ENCODE measurements at places on chromosomes 4 and X.

- no peak for DNase-seq
Observed at GRCh38 chrX:2658585-2659292, 32.4 kb upstream of the CD99 start.

- DNase-seq, result no peak
Observed at GRCh38 chrX:136823175-136823574, 42.4 kb upstream of the ARHGEF6 start.

DNA sequence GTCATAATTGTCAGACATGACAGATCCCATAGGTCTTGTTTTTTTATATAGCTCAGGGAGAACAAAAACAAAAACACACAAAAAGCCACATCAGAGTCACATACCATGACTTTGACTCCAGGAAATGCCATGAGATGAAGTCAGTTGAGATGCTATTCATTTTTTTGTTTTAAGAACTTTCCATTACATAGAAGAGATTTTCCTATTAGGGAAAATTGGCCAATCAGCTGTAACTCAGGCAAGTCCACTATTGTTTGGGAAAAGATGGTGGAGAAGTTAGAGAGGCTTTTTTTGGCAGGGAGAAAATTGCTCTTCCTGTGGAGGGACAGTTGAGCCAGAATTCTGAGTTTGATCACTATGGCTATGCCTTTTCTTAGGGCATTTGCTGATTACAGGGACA, 72.6 kb downstream of the SMARCA5 start:
- DNase-seq, result no peak

GRCh38 chrX:109475174-109475891, 6.6 kb downstream of the GUCY2F start:
- no peak for DNase-seq

DNA sequence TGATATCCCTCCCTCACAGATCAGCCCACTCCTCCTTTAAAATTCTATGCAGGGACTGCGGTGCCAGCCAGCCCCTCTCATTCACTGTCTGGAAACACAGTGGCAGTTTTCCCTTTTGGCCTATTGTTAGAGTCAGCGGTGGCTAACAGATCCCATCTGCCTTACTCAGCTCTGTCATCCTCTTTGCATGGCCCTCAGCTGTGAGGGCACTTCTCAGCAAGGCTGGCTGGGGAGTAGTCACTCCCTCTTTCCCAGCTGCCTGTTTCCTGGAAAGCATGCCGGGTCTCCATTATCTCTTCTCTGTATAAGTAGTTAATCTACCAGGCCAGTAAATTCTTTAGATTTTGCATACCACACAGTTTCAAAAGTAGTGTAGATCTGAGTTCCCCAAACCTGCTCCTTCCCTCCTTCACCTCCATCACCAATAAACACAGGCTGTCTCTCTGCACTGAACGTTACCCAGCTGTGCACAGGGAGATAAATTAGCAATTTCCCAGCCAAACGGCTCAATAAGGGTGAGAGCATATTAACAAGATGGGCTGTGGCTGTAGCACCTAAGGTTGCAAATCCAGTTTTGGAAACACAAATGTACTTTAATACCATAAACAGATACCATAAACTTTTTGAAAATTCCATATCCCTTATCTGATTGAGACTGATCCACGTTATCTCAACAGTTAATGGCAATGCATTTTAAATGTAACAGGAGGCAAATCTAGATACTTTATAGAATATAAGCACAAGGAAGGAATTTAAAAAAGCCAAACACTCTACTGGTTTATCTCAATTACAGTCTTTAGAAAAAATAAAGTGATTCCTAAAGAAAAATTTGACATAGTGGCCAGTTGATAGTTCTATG, 229.3 kb downstream of the ANKRD50 start:
- DNase-seq, result no peak

DNA sequence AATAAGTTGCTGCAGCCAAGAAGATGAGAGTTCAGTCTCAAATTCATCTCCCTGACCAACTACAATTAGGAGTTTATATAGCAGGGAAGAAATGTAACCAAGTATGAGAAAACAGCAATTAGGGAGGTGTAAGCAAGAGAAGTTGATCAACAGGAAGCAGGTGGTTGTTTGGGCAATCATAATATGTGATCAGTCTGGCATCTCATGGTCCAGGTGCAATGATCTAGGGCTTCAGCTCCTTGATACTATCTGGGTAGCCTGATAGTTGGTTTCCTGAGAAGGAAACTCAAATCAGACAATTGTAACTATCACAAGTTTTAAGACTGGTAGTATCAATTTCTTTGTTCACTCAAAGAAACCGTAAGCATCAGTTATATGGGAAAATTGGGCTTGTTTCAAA, 1574.3 kb upstream of the PABPC4L start:
- no peak for DNase-seq

GRCh38 chr4:80611678-80611979, 276.1 kb downstream of the CFAP299 start:
- DNase-seq, result no peak

DNA sequence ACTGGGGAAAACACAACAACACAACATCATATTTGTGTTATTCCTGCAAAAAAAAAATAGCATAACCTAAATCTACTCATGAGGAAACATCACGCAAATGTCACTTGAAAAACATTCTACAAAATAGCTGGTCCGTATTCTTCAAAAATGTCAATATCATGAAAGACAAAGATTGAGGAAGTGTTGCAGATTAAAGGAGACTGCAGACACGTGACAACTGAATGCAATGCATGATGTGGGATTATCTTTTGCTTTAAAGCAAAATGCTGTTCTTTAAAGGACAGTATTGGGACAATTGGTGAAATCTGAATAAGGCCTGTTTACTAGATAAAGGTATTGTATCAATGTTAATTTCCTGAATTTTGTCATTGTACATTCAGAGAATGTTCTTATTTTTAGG, 157.7 kb downstream of the SMIM20 start:
- no peak for DNase-seq

- no peak for DNase-seq
Observed at GRCh38 chrX:118350706-118351105, 4.8 kb downstream of the WDR44 start.

DNA sequence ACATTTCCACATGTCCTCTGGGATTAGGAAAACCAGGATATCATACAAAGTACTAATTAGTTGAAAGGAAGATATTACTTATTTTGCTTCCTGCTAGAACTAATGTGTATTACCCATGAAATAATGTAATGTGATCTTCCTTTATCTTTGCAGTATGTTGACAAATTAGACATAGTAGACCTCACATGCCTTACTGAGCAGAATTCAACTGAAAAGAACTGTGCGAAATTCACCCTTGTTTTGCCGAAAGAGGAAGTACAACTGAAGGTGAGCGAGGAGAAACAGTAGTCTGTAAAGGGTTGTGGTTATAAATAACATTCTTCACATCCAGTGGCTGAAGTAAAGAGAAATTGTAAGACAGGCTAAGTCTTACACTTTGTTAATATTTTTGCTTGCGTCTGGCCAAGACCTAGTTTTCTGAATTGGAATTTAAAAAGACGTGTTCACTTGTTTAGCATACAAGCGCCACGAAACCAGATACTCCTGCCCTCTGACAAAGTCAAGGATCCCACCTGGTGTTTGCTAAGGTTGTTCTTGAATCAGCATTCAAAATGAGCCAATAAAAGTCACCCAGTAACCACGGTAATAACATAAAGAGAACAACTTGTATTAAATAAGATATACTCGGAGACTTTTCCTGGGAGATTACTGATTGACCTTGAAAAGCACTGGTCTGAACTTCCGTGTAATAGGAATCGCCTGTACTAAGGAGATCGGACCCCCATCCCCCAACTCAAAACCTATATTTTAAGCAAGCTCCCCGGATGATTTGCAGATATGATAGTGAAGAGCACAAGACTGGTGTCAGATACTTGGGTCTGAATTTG, 16.9 kb downstream of the STAP1 start:
- DNase-seq, result no peak

GRCh38 chr4:154744341-154744926, 634 bp downstream of the LRAT start:
- DNase-seq, result no peak

DNA sequence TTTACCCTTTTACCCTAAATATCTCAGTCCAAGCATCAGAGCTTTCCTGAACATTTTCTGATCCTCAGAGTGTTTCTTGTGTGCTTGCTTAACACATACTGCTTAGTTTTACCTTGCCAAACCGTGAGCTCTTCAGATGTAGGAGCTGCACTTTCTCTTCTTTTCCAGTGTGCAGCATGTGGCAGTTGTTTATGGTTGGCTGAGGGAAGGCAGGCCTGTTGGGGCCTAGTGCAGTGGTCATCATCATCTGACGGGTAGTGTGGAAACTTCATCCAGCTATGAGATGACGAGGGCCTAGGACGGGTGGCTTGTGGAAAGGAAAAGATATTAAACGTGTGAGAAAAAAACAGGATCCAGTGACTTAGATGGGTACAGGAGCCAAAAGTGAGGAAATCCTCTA, 21.5 kb downstream of the VBP1 start:
- DNase-seq, result no peak

GRCh38 chr4:46890056-46890455, 19.0 kb downstream of the COX7B2 start:
- no peak for DNase-seq

GRCh38 chr4:58113126-58113525, 1002.9 kb upstream of the IGFBP7 start:
- DNase-seq, result no peak

DNA sequence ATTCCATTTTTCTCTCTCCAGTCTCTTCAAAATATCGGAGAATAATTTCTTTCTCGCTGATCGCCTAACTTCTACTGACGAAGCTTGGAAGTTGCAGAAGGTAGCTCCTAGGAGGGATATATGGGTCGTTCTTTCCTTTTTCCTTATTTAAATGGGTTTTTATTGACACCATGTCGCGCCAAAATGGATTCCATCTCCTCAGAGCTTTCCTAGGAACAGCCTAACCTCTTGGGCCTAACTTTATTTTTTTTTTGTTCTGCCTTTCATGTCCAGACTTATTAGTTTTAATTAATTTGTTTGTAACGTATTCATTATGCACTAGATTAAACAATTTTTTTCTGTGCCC, 359.4 kb upstream of the ZCCHC13 start:
- no peak for DNase-seq

- DNase-seq, result no peak
Observed at GRCh38 chr4:107800706-107801105, 24.0 kb upstream of the SGMS2 start.

GRCh38 chr4:179804440-179804839, 2362.2 kb upstream of the AGA start:
- DNase-seq, result no peak

DNA sequence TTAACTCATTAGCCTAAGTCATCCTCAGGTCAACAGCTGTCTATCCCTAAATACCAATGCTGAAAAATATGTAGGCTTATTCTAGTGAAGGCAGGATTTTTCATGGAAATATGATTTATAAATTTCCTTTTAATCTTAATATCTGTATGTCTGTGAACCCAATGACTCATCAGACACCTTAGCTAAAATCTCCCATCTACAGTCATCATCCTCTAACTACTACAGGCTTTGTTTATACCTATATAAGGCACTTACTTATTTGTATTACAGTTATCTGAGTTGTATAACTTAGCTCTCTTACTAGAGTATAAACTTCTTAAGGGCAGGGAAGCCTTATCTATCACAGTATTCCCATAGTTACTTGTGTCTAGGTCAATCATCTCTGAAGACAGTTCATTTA, 24.2 kb downstream of the AMMECR1 start:
- no peak for DNase-seq

GRCh38 chr4:118177126-118177525, 142.8 kb downstream of the NDST3 start:
- no peak for DNase-seq

DNA sequence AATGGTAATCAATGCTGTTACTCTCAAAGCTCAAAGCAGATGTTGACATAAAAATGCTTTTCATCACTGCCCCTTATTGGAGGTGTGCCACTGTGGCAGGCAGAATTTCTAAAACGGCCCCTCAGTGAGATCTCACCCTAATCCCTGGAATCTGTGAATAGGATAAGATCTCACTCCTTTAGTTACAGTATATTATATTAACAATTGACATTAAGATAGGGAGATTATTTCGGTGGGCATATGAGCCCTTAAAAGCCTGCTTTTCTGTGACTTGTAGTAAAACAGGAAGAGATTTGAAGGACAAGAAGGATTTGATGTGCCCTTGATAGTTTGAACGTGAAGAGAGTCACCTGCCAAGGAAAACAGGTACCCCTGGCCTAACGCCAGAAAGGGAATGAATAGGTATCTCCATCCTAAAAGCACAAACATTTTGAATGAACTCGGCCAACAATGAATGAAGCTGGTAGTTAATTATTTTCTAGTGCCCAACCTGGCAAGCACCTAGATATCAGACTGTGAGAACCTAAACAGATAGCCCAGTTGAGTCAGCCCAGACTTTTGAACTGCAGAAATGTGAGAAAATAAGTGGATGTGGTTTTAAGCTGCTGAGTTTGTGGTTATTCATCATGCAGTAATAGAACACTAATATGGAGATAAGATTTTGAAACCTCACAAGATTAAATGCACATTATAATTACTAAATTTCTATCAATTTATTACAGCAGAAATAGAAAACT, 881.6 kb downstream of the PCDH18 start:
- DNase-seq, result no peak

DNA sequence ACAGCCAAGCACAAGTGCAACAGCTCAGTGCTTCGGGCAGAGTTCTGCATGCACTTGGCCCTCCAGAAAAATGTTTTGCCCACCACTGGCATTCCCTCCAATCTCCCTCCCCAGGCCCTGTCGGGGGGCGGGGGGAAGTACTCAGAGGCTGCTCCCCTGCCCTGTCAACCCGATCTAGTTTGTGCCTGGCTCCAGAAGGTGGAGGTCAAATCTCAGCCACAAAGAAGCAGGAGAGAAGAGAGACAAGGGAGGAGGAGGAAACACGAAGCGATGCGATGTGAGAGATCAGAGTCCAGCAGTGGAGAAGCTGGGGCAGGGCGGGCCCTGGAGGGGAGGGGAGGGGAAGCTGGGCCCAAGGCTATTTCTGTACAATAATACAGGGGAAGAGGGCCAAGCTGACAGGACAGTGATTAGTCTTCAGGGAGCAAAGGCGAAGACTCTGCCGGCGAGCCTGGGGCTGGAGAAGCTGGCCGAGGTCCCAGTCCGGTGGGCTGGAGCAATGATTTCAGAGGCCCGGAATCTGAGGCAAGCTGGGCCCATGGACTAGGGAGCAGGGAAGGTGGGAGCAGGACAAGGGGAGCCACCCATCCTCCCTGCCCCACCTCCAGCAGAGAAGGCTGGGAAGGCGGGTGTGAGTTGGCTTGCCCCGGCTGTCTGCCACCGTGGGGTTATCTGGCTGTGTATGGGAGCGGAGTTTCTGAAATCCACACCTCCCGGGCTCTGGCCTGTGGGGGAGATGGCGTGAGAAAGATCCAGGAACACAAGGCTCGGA, 167.1 kb downstream of the EFNB1 start:
- no peak for DNase-seq

GRCh38 chr4:149145803-149146202, 669.8 kb downstream of the IQCM start:
- DNase-seq, result no peak

- DNase-seq, result no peak
Observed at GRCh38 chr4:108336076-108336475, 167.3 kb upstream of the LEF1 start.

- no peak for DNase-seq
Observed at GRCh38 chr4:185912779-185913178, 100.8 kb upstream of the SORBS2 start.
